ENCODE measurements at places on chromosomes 12 and 14.

- DNase-seq, result no peak
Measured at GRCh38 chr12:47604221-47604873, 101.5 kb downstream of the RPAP3 start.

DNA sequence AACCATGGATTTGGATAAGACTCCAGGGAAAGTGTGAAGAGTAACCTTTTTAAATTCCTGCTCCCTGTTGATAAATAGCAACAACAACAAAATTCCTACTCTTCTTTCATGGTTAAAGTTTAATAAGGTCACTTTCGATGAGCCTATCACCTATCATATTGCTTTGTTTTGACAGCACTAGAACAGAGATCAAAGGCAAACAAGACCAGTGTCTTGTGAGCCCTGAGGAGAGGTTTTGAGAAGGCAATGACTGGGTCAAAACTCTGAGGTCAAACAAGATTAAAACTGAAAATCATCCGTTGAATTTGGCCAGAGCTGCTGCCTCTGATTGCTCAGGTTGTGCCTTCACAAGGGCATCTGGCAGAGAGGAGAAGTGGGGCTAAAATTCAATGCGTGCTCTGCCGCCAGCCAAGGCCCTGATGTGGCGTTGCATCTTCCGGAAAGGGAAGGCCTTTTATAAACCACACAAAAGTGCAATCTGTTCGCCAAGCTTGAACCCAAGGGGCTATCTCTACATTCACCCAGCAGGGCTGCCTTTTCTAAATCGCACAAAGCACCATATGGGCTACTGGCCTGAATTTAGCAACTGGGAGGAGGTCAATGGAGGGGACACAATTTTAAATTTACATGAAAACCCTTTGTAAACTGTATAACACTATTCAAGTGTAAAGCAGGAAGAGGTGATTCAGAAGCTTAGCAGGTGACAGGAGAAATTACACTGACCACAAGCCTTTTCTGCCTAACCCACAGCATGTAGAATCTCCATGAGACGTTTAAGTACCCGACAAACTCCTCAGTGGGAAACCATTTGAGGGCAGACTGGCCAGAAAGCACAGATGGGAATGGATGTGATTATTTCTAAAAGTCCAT is 140.8 kb downstream of the DAD1 start:
- DNase-seq, result no peak

DNA sequence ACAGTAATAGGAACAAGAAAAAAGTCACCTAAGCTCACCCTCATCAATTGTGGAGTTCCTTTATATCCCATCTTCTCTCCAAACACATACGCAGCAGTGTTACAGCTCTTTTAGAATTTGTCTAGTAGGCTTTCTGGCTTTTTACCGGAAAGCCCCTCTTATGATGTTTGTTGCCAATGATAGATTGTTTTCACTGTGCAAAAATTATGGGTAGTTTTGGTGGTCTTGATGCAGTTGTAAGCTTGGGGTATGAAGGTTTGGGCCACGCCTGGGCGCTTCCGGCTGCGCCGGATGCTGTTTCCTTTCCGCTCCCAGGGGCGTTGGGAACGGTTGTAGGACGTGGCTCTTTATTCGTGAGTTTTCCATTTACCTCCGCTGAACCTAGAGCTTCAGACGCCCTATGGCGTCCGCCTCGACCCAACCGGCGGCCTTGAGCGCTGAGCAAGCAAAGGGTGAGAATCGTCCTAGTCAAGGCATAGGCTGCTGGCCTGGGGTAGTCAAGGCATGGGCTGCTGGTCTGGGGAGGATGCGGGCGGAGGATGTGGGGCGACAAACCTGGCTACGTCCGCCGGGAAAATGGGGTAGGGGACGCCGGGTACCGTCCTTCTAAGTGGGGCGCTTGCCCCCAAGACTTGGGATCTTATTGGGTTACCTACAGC is at the start of the genes C12orf57 and RNU7-1:
Gene C12orf57, plus strand, starts transcription at position 301 of the 659 bp plus-strand sequence. Its CDS starts 100 bp downstream, at position 401.
Gene RNU7-1, plus strand, starts transcription at position 95 of the 659 bp plus-strand sequence.
- DNase-seq, result peak; percentile 62

- DNase-seq, result no peak
Measured at GRCh38 chr12:40225984-40226602, 1.3 kb downstream of the LRRK2 start.

GRCh38 chr12:123905319-123905925 is 67.2 kb downstream of the CCDC92 start:
- DNase-seq, result peak; percentile 52

- no peak for DNase-seq
Measured at GRCh38 chr14:38505973-38506249, 250.0 kb upstream of the CLEC14A start.

DNA sequence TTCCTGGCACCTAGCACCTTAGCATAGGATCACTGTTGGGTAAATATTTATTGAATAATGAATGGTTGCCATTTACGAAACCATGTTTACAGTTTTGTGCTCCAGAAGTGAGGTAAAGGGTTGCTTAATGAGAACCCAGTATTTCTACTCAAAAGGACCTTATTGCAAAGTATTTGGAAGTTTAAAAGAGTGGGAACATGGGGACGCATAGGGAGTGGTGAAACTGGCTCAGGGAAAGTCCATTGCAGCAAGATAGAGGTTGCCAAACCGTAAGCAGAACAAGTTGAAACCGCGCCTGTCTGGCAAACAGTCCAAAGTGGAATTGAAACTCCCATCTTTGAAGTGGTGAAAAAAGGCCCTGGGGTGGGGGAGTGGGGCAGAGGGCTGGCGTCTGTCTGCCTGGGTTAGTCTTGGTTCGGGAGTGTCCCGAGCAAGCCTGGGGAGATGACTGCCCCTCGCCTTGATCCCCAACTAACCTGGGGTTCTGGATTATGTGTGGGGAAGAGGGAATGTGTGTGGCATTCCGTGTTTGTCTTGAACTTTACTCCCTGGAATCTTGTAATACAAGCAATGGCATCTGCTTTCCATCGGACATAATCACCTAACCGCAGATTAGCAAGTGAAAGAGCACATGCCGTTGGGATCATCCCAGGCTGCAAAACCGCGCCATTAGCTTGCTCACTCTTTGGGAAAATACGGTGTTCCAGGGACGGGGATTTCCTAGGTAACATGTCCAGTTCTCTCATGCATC is 7.2 kb downstream of the ALDH2 start:
- peak; percentile 39 for DNase-seq

GRCh38 chr12:129606239-129606638 is 297.6 kb downstream of the TMEM132D start:
- no peak for DNase-seq

DNA sequence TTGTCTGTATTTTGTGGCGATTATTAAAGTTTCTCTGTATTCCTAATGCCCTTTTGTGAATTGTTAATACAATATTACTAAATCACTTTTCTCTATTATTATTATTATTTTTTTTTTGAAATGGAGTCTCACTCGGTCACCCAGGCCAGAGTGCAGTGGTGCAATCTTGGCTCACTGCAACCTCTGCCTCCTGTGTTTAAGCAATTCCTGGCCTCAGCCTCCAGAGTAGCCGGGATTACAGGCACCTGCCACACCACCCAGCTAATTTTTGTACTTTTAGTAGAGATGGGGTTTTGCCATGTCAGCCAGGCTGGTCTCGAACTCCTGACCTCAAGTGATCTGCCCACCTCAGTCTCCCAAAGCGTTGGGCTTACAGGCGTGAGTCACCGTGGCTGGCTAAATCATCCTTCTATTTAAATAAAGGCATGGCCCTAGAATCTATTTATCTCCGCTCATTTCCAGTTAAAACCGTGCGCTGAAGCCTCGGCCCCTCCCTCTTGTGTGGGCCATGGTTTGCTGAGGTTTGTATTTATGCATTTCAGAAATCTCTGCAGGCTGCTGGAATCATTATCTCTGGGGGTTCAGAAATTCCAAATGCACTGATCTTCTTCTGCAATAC is 1136.4 kb upstream of the TMEM132C start:
- no peak for DNase-seq

DNA sequence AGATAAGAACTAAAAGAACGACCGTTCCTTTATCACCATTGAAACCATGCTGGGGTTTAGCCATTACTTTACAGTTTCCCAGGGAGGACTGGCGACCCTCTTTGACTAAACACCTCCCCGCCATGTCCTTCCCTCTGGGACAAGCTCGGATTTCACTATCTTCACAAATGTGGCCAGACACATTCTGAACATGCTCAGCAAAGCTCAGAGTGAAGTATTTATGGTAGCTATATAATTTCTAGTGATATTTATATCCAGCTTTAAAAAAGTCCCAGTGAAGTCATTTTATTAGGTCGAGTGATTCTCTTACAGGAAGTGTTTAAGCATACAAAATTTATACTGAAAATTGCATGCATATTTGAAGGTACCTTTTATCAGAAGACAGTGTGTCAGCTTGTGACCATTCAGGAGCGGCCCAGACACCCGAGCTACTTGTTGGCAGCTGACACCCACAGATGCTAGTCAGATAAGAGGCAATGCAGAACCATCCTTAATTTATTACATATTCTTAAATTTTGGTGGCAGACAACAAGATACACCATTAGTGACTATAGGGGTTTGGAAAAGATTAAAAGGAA is 36.8 kb downstream of the NIN start:
- no peak for DNase-seq

DNA sequence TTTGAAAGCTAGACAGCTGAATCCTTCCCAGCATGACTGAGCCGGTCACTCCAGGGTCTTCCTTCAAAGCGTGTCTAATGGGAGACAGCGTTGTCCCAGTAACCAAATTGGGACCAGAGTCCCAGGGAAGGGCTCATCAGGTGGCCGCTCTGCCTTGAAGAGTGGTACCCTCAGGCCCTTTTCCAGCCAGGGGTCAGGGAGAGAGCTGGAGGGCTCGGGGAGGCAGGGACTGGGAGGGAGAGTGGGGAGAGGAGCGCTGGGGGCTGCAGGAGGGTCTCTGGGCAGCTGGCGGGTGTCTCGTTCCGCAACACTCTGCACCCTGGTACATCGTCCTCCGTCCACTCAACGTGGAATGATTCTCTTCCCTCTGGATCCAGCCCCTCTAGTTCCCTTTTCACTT is 1.6 kb upstream of the RTL1 start:
- no peak for DNase-seq

- no peak for DNase-seq
Measured at GRCh38 chr12:58081488-58081887, 140.1 kb downstream of the ATP23 start.

GRCh38 chr12:95551305-95551704 is at the start of gene USP44:
Gene USP44 (minus strand): TSS chr12:95551476. CDS start chr12:95534256, 17,220 bp downstream.
- no peak for DNase-seq

- DNase-seq, result no peak
Measured at GRCh38 chr14:60355768-60356167, 106.7 kb downstream of the PPM1A start.

GRCh38 chr12:13135371-13136178 is 32.1 kb upstream of the GSG1 start:
- DNase-seq, result peak; percentile 55

- no peak for DNase-seq
Measured at GRCh38 chr14:71956920-71957563, 24.8 kb downstream of the RGS6 start.

DNA sequence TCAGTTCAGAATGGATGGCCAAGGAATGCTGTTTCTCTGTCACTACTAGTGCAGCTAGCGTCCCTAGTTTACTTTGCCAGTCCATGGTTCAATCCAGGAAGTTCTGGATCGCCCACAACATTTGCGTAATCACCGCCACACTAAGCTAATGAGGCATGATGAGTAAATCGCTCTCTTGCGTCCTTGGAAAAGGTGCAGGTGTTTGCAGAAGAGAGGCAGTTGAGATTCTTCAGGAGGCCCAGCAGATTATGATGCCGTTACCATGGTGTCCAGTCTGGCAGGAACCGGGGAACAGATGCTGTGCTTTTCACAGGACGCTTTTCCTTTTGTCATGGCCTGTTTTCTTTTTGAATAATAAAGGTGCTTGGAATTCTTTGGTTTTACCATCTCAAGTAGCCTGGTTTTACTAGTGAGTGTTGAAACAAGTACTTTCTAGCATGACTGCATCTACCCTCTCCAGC is 9.0 kb downstream of the TPH2 start:
- no peak for DNase-seq

- DNase-seq, result no peak
Measured at GRCh38 chr12:109944561-109945359, 44.7 kb downstream of the TCHP start.

DNA sequence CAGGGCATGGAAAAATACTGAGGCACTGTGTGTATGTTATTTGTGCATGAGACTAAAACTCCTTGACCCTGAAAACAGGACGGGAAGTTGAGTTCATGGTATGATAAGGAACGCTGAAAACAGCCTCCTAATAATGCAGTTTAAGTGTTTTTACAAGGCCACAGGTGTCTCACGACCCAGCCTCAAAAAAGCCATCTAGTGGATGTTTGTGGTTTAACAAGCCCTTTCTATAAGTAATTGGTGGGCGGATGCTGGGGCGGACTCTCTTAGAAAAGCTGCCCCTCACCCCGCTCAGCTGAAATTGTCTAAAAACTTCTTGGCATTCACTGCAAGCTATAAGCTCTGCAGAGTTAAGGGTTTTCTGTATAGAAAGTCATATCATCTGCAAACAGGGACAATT is 184.5 kb downstream of the NUBPL start:
- DNase-seq, result no peak

DNA sequence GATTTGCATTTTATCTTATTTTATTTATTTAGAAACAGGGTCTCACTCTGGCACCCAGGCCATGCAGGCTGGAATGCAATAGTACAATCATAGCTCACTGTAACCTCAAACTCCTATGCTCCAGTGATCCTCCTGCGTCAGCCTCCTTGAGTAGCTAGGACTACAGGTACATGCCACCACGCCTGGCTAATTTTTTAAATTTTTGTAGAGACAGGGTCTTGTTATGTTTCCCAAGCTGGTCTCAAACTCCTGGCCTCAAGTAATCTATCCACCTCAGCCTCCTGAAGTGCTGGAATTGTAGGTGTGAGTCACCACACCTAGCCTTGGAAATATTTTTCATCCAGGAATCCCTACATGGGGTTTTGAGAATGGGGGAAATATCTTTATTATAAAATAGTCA is 84.6 kb downstream of the MAPKAPK5 start:
- no peak for DNase-seq

- DNase-seq, result no peak
Measured at GRCh38 chr12:106739815-106740530, 34.5 kb upstream of the RIC8B start.

DNA sequence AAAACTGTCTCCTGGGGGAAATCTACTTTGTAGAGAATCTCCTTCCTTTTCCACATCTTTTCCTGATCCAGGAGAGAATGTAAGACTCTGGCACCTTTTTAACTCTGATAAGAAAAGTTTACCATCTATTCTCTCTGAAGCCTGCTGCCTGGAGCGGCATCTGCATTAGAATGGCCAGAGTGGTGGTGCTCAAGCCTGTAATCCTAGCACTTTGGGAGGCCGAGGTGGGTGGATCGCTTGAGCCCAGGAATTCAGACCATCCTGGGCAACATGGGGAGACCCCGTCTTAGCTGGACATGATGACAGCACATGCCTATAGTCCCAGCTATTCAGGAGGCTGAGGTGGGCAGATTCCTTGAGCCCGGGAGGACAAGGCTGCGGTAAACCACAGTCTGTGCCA is 1.4 kb upstream of the CHFR start:
- DNase-seq, result no peak

GRCh38 chr14:63840981-63841380 is 11.8 kb upstream of the SYNE2 start:
- DNase-seq, result no peak

DNA sequence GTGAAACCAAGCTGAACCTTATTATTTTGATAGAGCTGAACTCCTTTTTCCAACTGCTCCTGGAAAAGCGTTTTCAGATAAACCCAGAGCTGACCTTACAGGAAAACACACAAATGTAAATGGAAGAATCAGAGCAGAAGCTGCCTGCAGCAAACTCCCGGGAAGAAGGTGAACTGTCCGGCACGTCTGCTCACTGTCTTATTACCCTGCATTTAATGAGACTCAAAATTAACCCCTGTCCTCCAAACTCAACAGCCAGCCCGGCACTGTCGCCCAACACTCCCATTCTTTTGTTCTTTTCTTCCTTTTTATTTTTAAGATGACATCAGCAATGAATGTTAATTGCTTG is 1046.9 kb upstream of the FLRT2 start:
- DNase-seq, result no peak
